ENCODE measurements at places on chromosomes 13 and 19. TPM values are rescaled to one million over a fixed set of nuclear protein-coding genes. Genes with fewer than 3 reads are reported as not detected.

- no peak for DNase-seq
These were observed at the start of gene TTYH1 for GRCh38 chr19:54415208-54415900. TSS of gene TTYH1 (plus strand) at chr19:54415464. CDS start at chr19:54415553, 89 bp downstream.

PSG3 gene
- total RNA-seq: not detected

FCAR gene
- total RNA-seq: 5.2 TPM

DNA sequence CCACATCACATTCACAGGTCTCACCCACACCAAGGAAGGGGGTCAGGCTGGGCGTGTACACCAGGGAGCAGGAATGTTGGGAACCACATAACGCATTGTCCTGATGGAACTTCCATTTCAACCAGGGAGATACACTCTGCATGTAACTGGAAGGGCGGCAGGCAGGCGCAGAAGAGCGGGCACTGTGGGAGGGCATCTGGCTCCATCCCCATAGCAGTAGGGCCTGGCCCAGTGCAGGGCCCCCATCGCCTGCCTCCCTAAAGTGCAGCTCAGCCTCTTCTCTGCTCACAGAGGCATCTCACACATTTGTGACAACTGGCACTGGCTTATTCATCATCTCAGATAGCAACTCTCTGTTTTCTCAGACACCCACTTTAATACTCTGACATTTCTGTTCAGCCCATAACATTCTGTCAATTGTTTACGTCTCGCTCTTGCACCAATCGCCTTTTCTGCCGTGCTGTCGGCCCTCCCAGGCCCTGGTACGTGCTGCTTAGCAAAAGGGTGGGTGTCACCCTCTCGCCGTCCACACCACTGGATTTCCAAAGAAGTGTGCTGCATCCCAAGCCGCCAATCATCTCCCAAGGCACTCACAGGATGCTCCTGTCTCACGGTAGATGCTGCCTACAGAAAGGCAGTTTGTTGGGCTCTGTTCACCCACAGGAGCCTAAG is 353.3 kb upstream of the ZNF507 start:
- DNase-seq: no peak

SERPINE3 gene
- total RNA-seq: 0.31 TPM

Data from sciatic nerve (tissue), 2 donors.